ENCODE measurements at places on chromosomes 5 and 9. TPM values are rescaled to one million over a fixed set of nuclear protein-coding genes. Genes with fewer than 3 reads are reported as not detected.

The DMRT1 gene
- not detected for total RNA-seq

DNA sequence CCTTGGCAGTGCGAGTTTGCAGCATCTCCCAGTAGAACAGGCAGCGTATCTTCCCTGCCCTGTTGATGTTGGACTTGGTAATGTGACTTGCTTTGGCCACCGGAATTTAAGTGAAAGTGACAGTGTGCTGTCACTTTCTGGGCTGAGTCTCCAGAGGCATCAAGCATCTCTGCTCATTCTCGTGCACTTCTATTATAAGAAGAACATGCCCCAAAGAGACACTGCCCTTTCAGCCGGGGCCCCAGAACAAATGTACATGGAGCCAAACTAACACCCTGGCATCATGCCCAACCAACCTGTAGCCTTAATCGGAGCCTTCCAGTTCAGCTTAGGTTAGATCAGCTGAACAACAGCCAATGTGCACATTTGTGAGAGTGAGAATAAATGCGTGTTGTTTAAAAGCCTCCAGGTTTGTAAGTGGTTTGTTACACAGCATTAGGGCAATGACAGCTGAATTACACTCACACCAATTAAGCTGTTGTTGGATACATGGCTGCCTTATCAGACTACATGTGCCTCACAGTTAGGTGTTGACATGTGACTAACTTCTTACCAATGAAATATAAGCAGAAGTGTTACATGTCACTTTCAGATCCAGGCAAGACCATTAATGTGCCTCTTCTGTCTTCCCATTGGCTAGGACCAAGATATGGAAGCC lies 22.1 kb upstream of the FRMD3 start:
- DNase-seq, result no peak
- no peaks in the 10 kb centered on the region for H3K36me3 ChIP-seq
- no peaks in the 10 kb centered on the region for H3K4me1 ChIP-seq
- no peak overlapping the region for H3K4me3 ChIP-seq

DNA sequence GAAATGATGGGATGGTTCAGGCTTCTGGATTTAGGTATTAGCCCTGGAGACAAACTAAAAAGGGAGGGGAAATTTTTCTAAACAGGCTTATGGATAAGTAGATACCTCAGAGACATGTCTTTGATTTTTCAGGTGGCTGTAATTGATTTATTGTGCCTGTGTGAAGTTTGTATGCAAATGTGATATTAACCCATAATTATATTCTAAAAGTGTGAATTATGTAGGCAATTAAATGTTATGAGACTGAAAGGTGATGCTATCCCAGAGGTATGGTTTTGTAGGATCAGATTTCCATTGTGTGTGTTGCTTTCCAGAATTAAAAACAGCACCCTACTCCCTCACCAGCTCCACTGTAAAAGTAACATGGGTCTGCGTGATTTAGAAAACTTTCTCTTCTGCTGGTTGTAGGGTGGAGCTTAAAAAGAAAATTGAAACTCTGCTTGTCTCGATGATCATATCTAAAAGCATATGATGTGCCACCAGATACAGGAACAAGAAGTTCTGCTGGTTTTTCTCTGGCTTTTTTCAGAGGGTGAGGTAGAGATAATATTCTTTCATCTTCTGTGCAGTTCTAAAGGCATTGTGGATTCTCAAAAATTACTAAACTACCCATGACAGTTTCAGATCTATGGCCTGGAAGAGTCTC lies 71.8 kb upstream of the TAF11L2 start:
- no peak for DNase-seq
- H3K36me3 ChIP-seq, result no peaks in the 10 kb centered on the region
- H3K4me3 ChIP-seq, result no peak overlapping the region
- no peaks in the 10 kb centered on the region for H3K4me1 ChIP-seq
- no peaks in the 10 kb centered on the region for H3K27me3 ChIP-seq
- no peak overlapping the region for H3K27ac ChIP-seq

GRCh38 chr9:16202914-16203728 lies 650.3 kb downstream of the CCDC171 start:
- DNase-seq, result no peak
- no peaks in the 10 kb centered on the region for H3K36me3 ChIP-seq
- H3K27ac ChIP-seq, result no peak overlapping the region

DNA sequence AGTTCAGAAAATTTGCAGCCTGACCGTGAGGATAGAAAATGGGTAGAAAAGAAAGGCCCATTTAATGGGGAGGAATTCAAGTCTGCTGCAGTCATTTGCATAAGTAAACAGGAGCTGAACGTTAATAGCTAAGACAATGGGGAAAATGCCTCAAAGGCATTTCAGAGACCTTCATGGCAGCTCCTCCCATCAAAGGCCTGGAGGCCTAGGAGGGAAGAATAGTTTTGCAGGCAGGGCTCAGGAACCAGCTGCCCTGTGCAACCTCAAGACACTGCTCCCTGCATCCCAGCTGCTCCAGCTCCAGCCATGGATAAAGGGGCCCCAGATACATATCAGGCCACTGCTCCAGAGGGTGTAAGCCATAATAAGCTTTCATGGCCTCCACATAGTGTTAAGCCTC lies 32.2 kb upstream of the CDH18 start:
- no peak overlapping the region for H3K27ac ChIP-seq
- H3K36me3 ChIP-seq, result no peaks in the 10 kb centered on the region
- no peak for DNase-seq
- H3K4me3 ChIP-seq, result no peak overlapping the region
- no peaks in the 10 kb centered on the region for H3K27me3 ChIP-seq

GRCh38 chr9:130713286-130713960 lies 19.8 kb downstream of the EXOSC2 start:
- H3K27ac ChIP-seq, result peak overlapping the region; percentile 92
- H3K4me3 ChIP-seq, result peak overlapping the region; percentile 73
- no peaks in the 10 kb centered on the region for H3K36me3 ChIP-seq
- peak; percentile 46 for DNase-seq

The ABCA2 gene
- total RNA-seq, result 356 TPM

The UNC5A gene
- not detected for total RNA-seq

- no peaks in the 10 kb centered on the region for H3K36me3 ChIP-seq
- peaks cover 7% of the 10 kb centered on the region for H3K4me1 ChIP-seq
- no peak overlapping the region for H3K4me3 ChIP-seq
- no peak for DNase-seq
These were observed 62.5 kb downstream of the HSPA4 start for GRCh38 chr5:133114166-133114932.

The PCDHA1 gene
- not detected for total RNA-seq

The LAMC3 gene
- not detected for total RNA-seq

GRCh38 chr5:56612759-56613158 lies 202.6 kb upstream of the MAP3K1 start:
- peak overlapping the region; percentile 3 for H3K27ac ChIP-seq
